ENCODE measurements at places on chromosomes 11 and 22. TPM values are rescaled to one million over a fixed set of nuclear protein-coding genes. Genes with fewer than 3 reads are reported as not detected.

GRCh38 chr22:42268852-42269410 lies 1.5 kb downstream of the TCF20 start:
- H3K4me3 ChIP-seq, result peak overlapping the region; percentile 98
- no peak overlapping the region for H3K27ac ChIP-seq
- no peaks in the 10 kb centered on the region for H3K27me3 ChIP-seq
- DNase-seq, result no peak
- peaks cover 15% of the 10 kb centered on the region for H3K4me1 ChIP-seq

- H3K27me3 ChIP-seq, result no peaks in the 10 kb centered on the region
- no peaks in the 10 kb centered on the region for H3K4me1 ChIP-seq
- H3K27ac ChIP-seq, result no peak overlapping the region
- H3K4me3 ChIP-seq, result no peak overlapping the region
Observed at GRCh38 chr11:47725442-47726117, 10.4 kb upstream of the AGBL2 start.

Gene DNAJB13
- 0.24 TPM for total RNA-seq

Gene FAM227A
- total RNA-seq, result 0.66 TPM

Gene TESMIN
- 2.0 TPM for total RNA-seq

- DNase-seq, result no peak
- H3K36me3 ChIP-seq, result no peaks in the 10 kb centered on the region
- H3K4me3 ChIP-seq, result no peak overlapping the region
- H3K27ac ChIP-seq, result no peak overlapping the region
- peaks cover 13% of the 10 kb centered on the region for H3K4me1 ChIP-seq
Observed at GRCh38 chr22:33109514-33110430, 51.6 kb upstream of the SYN3 start.

DNA sequence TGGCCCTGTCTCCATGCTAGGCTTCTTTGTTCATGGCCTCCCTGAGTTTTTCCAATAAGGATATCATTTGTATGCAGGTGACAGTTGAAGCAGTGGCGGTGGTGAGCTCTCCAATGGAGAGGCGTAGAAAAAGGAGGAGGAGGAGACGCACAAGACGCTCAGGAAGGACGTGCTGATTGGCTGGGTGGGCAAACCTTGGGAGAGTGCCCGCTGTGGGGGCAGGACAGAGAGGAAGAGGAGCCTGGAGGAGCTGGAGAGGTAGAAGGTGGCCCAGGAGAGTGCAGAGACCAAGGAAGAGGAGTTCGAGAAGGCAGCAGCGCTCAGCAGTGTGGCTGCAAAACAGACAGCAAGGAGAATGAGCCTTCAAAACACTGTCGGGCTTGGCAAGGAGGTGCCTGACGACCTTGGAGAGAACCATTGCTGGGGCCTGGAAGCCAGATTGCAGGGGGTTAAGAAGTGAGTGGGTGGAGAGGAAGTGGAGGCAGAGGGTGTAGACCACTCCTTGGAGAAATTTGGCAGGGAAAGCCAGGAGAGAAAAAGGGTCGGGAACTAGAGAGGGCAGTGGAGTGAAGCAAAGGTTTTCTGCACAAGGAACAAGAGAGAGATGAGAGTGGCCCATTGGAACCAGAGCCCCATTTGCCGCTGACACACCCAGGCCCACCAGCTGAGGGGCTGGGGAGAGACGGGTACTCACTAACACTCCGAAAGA lies 7.5 kb downstream of the CLCF1 start:
- no peak overlapping the region for H3K4me3 ChIP-seq
- DNase-seq, result no peak
- H3K27ac ChIP-seq, result no peak overlapping the region
- H3K4me1 ChIP-seq, result no peaks in the 10 kb centered on the region
- peaks cover 45% of the 10 kb centered on the region for H3K27me3 ChIP-seq
- H3K36me3 ChIP-seq, result no peaks in the 10 kb centered on the region

DNA sequence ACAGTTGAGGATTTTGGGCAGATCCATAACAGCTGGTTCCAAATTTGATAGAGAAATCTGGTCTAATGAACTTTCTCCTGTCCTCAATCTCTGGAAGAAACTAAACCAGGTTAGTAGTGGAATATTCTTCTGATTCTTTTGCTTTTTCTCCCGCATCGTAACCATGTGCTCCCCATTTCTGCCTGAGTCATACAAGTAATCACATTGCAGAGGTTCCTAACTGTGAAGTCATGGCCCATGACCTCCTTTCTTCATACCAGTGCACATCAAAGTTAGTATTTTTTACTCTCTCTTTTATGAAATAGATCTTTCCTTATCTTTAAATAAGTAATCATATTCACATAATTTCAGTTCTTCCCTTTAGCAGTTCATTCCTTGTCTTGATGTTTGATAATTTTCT lies 249.0 kb downstream of the DYNC2H1 start:
- no peaks in the 10 kb centered on the region for H3K4me1 ChIP-seq
- no peaks in the 10 kb centered on the region for H3K36me3 ChIP-seq
- H3K27me3 ChIP-seq, result no peaks in the 10 kb centered on the region
- H3K27ac ChIP-seq, result no peak overlapping the region
- H3K4me3 ChIP-seq, result no peak overlapping the region

- no peak for DNase-seq
- peaks cover 43% of the 10 kb centered on the region for H3K4me1 ChIP-seq
- H3K36me3 ChIP-seq, result no peaks in the 10 kb centered on the region
- no peaks in the 10 kb centered on the region for H3K27me3 ChIP-seq
- H3K4me3 ChIP-seq, result no peak overlapping the region
- H3K27ac ChIP-seq, result peak overlapping the region; percentile 84
Observed at GRCh38 chr11:130180896-130181294, 21.3 kb downstream of the ST14 start.

DNA sequence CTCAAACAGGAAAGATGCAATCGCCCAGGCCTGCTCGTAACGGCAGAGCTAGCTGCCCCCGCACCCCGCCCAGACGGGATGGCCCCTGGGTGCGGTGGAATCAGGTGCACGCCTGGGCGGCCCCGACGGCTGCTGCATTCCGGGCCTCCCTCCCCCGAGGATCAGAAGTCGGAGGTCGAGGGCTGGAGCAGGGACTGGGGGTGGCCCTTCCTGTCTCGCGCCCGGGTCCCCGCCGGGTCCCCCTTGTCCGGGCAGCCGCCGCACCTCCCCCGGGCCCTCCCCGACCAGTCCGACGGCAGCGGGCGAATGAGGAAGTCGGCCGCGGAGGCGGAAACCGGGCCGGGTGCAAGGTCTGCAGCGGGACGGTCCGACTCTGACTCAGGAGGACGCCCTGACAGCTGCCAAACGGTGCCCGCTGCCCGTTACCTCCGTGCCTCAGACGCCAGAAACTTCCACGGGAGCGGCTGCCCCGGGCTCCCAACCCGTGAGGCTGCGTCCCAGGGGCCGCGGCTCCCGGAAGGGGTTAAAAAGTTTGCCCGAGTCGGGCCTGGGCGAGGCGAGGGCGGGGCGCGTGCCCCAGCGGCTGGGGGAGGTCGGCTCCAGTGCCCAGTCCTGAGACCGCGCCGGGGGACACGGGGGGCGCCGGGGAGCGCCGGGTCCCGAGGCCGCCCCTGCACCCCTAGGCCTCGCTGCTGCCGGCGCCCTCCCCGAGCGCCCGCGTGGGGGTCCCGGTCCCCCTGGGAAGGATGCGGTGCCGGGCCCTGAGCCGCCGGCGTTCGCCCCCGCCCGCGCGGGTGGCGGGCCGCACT lies 663 bp downstream of the MYH9 start:
- H3K27ac ChIP-seq, result peak overlapping the region; percentile 96
- H3K4me3 ChIP-seq, result peak overlapping the region; percentile 79
- H3K36me3 ChIP-seq, result peaks cover 11% of the 10 kb centered on the region
- H3K27me3 ChIP-seq, result no peaks in the 10 kb centered on the region
- H3K4me1 ChIP-seq, result peaks cover 13% of the 10 kb centered on the region
- no peak for DNase-seq

GRCh38 chr11:83713708-83714107 lies 427.5 kb upstream of the CCDC90B start:
- no peaks in the 10 kb centered on the region for H3K27me3 ChIP-seq
- H3K36me3 ChIP-seq, result no peaks in the 10 kb centered on the region
- no peak overlapping the region for H3K27ac ChIP-seq
- H3K4me3 ChIP-seq, result no peak overlapping the region
- no peaks in the 10 kb centered on the region for H3K4me1 ChIP-seq

DNA sequence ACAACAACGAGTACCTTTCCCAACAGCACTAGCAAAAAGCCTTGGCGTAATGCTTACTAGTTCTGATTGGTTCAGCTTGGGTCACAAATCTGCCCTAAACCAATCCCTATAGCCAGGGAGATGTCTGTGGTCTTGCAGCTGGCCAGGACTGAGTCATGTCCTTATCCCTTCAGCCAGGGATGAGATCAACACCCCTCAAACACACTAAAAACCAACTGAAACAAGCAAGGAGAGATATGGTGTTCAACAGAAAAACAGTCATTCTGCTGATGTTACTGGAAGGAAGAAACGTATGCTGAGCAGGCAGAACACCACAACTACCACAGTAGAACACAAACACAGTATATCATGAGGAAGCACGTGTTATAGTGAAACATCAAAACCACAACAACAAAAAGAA lies 375.6 kb downstream of the LARGE1 start:
- no peaks in the 10 kb centered on the region for H3K4me1 ChIP-seq
- no peak overlapping the region for H3K4me3 ChIP-seq
- H3K27ac ChIP-seq, result no peak overlapping the region
- DNase-seq, result no peak
- no peaks in the 10 kb centered on the region for H3K36me3 ChIP-seq
- H3K27me3 ChIP-seq, result no peaks in the 10 kb centered on the region

DNA sequence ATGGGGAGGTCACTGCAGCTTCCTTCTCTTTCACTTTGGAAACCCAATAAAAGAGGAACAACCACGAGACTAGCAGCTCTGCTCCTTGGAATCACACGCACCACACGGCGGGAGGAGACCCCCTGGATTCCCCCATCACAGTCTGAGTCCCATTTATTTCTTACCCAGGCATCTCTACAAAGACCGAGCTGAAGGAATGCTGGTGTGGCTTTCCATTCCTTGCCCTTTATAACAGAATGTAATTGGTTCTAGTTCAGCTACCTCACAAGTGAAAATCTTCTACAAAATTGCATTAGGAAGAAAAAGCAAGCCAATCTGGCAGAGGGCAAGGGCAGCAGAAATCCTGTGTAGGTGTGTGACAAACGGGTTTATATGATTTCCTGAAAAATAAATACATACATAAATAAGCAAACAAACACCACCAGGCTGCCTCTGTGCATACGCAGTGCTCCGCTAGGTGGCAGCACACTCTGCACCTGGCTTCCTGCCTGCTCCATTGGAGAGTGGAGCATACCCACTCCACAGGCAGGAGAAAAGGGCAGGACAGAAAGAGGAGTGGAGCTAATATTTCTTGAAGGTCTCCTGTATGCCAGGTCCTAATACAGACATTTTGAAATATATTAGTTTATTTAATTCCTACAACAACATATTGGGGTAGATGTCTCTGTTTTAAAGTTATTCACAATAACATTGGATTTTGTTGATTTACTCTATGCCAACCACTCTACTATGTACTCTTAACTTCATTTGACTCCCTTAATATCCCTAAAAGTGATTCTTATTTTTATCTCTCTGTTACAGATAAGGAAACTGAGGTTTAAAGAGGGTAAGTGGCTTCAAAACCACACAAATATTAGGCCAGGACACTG lies 673.1 kb downstream of the KCNA4 start:
- H3K4me1 ChIP-seq, result no peaks in the 10 kb centered on the region
- no peaks in the 10 kb centered on the region for H3K36me3 ChIP-seq
- no peak overlapping the region for H3K4me3 ChIP-seq

- no peak overlapping the region for H3K27ac ChIP-seq
- H3K4me1 ChIP-seq, result no peaks in the 10 kb centered on the region
- peak; percentile 17 for DNase-seq
- H3K27me3 ChIP-seq, result no peaks in the 10 kb centered on the region
Observed at GRCh38 chr11:79139900-79140299, 300.9 kb downstream of the TENM4 start.

- DNase-seq, result no peak
- no peaks in the 10 kb centered on the region for H3K36me3 ChIP-seq
- H3K27ac ChIP-seq, result no peak overlapping the region
Observed at GRCh38 chr11:69644071-69644961, 3.4 kb downstream of the CCND1 start.

Gene OR2AT4
- total RNA-seq, result not detected

- DNase-seq, result no peak
- H3K4me3 ChIP-seq, result peak overlapping the region; percentile 94
- H3K4me1 ChIP-seq, result peaks cover 43% of the 10 kb centered on the region
Observed at GRCh38 chr22:38872831-38873248, 824 bp upstream of the CBX6 start.

Gene CHADL
- total RNA-seq, result 1.7 TPM

DNA sequence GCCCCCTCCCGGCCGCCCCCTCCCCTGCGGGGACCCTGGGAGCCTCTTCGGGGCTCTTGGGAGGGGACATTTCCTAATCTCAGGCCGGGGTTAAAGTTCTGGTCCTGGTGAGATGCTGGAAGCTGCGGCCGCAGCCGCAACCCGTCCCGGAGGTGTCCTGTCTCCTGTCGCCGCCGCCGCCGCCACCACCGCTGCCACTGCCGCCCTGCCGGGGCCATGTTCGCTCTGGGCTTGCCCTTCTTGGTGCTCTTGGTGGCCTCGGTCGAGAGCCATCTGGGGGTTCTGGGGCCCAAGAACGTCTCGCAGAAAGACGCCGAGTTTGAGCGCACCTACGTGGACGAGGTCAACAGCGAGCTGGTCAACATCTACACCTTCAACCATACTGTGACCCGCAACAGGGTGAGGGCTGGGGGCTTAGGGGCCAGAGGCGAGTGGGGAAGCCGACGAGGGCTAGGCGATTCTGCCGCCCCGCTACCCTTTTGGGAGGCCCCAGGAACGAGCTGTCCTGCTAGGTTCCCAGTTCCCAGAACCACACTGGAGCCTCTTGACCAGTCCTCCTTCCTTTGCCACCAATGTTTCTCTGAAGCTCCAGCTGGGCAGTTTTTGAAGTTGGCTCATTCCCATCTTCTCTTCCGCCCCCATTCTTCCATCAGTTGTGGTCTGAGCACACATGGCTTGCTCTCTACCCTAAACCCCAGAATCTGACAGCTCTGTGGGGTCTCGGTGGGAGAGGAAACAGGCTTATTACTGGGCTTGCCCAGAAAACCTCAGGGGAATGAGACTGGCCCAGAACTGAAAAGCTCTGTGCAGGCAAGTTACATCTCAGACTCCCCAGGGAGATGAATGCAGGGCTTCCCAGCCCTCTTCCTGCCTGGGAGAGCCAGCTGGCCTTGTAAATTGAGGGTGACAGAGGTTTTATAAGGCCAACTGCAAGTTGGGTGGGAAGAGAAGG lies 781 bp downstream of the SIDT2 start:
- H3K4me3 ChIP-seq, result peak overlapping the region; percentile 95
- H3K36me3 ChIP-seq, result peaks cover 3% of the 10 kb centered on the region
- H3K27ac ChIP-seq, result peak overlapping the region; percentile 89
- H3K27me3 ChIP-seq, result no peaks in the 10 kb centered on the region
- no peak for DNase-seq

- H3K36me3 ChIP-seq, result no peaks in the 10 kb centered on the region
- no peaks in the 10 kb centered on the region for H3K4me1 ChIP-seq
- no peak overlapping the region for H3K27ac ChIP-seq
- H3K4me3 ChIP-seq, result no peak overlapping the region
- no peak for DNase-seq
Observed at GRCh38 chr11:70642266-70642665, 243.9 kb downstream of the CTTN start.

- no peaks in the 10 kb centered on the region for H3K36me3 ChIP-seq
- no peak for DNase-seq
- H3K4me3 ChIP-seq, result no peak overlapping the region
- no peaks in the 10 kb centered on the region for H3K27me3 ChIP-seq
- H3K4me1 ChIP-seq, result no peaks in the 10 kb centered on the region
Observed at GRCh38 chr22:47019012-47019790, 256.8 kb downstream of the TBC1D22A start.

Gene CD3D
- 1,261 TPM for total RNA-seq

- H3K4me3 ChIP-seq, result peak overlapping the region; percentile 51
- no peaks in the 10 kb centered on the region for H3K36me3 ChIP-seq
- no peak overlapping the region for H3K27ac ChIP-seq
- H3K4me1 ChIP-seq, result peaks cover 25% of the 10 kb centered on the region
- peaks cover 69% of the 10 kb centered on the region for H3K27me3 ChIP-seq
Observed at GRCh38 chr11:57476047-57476756, 15.9 kb downstream of the RTN4RL2 start.
